ENCODE measurements at places on chromosomes 1 and 21. TPM values are rescaled to one million over a fixed set of nuclear protein-coding genes. Genes with fewer than 3 reads are reported as not detected.

Gene OR2T11
- total RNA-seq: not detected

DNA sequence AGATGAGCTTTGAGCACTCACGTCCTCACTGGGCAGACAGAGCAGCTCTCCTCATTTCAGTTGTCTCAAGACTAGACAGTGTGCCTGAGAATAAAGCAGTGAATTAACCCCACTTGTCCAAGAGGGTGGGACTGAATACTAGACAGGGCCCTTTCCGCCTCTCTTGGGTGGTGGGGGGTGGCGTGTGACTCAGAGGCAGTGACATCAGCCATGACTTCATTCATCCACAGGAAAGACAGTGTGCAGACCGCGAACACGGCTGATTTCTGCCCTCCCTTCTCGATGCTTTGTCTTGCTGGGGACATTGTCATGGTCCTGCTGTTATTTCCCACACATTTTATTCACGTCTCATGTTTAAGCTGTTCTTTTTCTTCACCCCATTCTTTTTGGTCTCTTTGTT is 64.9 kb downstream of the FGGY start:
- no peak overlapping the region for H3K4me3 ChIP-seq
- DNase-seq: no peak
- H3K36me3 ChIP-seq: no peaks in the 10 kb centered on the region
- H3K27ac ChIP-seq: no peak overlapping the region

GRCh38 chr1:162139211-162139610 is 69.7 kb downstream of the NOS1AP start:
- H3K27ac ChIP-seq: no peak overlapping the region
- peaks cover 54% of the 10 kb centered on the region for H3K4me1 ChIP-seq
- DNase-seq: no peak
- H3K27me3 ChIP-seq: no peaks in the 10 kb centered on the region
- H3K4me3 ChIP-seq: no peak overlapping the region
- no peaks in the 10 kb centered on the region for H3K36me3 ChIP-seq

DNA sequence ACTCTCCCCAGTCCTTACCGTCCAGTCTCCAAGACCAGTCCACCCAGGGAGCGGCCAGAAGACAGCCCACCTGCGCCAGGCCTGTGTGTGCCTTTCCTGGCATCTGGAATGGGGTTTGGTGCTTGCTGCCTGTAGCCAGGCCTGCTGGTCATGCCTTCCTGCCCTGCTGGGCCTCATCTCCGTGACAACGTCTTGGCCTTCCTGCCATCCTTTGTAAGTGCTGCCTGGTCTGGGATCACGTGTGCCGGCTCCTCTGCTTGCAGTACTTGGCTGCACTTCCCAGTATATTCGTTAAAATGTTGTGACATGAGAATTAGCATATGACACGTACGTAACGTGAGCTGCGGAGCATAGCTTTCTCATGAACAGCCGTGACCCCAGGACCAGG is 145.3 kb upstream of the COL6A1 start:
- no peak overlapping the region for H3K27ac ChIP-seq
- peaks cover 2% of the 10 kb centered on the region for H3K27me3 ChIP-seq
- H3K4me3 ChIP-seq: no peak overlapping the region
- no peak for DNase-seq

DNA sequence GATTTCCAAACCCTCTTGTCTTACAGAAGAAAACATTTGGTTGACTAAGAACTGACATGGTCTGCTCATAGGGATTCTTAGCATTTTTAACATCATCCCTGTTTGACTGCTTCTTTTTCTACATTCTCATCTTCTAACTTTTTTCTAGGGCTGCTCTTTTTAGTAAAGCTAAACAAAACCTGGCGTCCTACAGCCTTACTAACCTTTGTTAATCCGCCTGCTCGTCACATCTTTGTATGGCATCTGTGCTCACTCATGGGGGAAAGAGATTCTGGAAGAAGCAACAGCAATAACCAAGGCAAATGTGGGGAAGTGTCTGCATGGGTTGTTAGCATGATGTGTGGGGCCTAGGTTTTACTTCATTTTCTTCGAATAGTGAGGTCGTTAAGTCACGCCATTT is 92.0 kb downstream of the KIF1B start:
- peaks cover 13% of the 10 kb centered on the region for H3K4me1 ChIP-seq
- no peak for DNase-seq
- H3K27me3 ChIP-seq: no peaks in the 10 kb centered on the region
- H3K4me3 ChIP-seq: no peak overlapping the region

- DNase-seq: no peak
- H3K36me3 ChIP-seq: no peaks in the 10 kb centered on the region
- H3K27me3 ChIP-seq: no peaks in the 10 kb centered on the region
- H3K4me1 ChIP-seq: no peaks in the 10 kb centered on the region
- H3K4me3 ChIP-seq: no peak overlapping the region
Observed at GRCh38 chr1:199937661-199938060, 89.8 kb upstream of the NR5A2 start.

GRCh38 chr1:41751804-41752513 is 166.8 kb downstream of the HIVEP3 start:
- no peak for DNase-seq
- no peak overlapping the region for H3K27ac ChIP-seq
- H3K4me1 ChIP-seq: peaks cover 11% of the 10 kb centered on the region
- no peak overlapping the region for H3K4me3 ChIP-seq
- H3K36me3 ChIP-seq: no peaks in the 10 kb centered on the region

DNA sequence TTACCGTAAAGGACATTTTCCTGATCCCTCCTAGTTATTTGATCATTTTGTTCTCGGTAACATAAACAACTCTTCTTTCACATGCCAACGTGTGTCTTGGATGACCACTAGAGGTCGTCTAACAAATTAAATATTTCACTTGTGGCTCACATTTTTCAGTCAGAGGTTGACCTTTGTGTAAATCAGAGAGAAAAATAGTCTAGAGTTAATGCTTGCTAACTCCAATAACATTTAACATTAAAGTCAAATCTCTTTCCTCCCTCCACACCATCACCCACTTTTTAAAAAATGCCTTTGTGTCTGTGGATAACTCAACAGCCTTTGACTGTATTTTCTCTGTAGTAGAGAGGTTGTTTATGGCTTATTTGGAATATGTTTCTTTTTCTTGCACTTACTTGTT is 220.5 kb upstream of the B3GALT2 start:
- H3K4me1 ChIP-seq: no peaks in the 10 kb centered on the region
- H3K36me3 ChIP-seq: no peaks in the 10 kb centered on the region
- DNase-seq: no peak
- no peak overlapping the region for H3K27ac ChIP-seq
- H3K27me3 ChIP-seq: no peaks in the 10 kb centered on the region
- H3K4me3 ChIP-seq: no peak overlapping the region

DNA sequence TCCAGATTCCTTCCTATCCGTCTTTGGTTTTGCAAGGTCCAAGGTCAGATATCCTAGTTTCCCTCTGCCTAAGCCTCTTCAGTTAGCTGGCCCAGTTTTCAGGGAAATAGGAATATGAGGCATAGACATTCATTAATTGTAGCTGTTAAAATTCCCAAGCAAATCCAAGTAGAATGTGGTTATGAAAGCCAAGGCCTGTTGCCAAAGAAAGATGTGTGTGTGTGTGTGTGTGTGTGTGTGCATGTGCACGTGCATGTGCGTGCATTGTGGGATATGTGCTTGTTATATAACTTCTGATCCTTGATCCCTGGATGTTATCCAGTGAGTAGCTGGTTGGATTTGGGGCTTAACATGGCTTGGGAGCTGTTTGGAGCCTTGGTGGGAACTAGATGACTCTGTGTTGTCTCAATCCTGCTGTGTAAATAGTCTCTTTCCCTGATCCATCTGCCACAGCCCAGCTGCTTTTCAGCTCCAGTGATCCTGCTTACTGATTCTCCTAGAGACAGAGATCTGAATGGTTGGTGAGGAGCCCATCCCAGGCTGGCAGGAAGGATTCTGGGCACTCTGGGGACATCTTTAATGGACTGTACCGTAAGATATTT is 70.6 kb upstream of the GCLM start:
- DNase-seq: no peak
- H3K4me3 ChIP-seq: no peak overlapping the region
- 0 out of 2 replicates have a peak, but pooled peaks cover 2% of the 10 kb centered on the region for H3K36me3 ChIP-seq
- H3K4me1 ChIP-seq: peaks cover 17% of the 10 kb centered on the region

GRCh38 chr1:23618586-23619083 is 59.3 kb upstream of the ID3 start:
- peak overlapping the region; percentile 49 for H3K4me3 ChIP-seq
- peaks cover 32% of the 10 kb centered on the region for H3K4me1 ChIP-seq
- no peak for DNase-seq
- peaks cover 28% of the 10 kb centered on the region for H3K27me3 ChIP-seq
- no peak overlapping the region for H3K27ac ChIP-seq
- no peaks in the 10 kb centered on the region for H3K36me3 ChIP-seq

GRCh38 chr1:51915951-51916350 is 37.4 kb upstream of the NRDC start:
- H3K27me3 ChIP-seq: no peaks in the 10 kb centered on the region
- DNase-seq: no peak
- H3K27ac ChIP-seq: no peak overlapping the region
- no peak overlapping the region for H3K4me3 ChIP-seq

- H3K4me3 ChIP-seq: peak overlapping the region; percentile 95
- H3K36me3 ChIP-seq: no peaks in the 10 kb centered on the region
- H3K4me1 ChIP-seq: peaks cover 28% of the 10 kb centered on the region
- DNase-seq: no peak
Observed at GRCh38 chr1:165598676-165599059, 32.4 kb upstream of the MGST3 start.

Gene CHI3L1
- 0.27 TPM for total RNA-seq

GRCh38 chr1:119290297-119290696 is 78.3 kb upstream of the HAO2 start:
- H3K27ac ChIP-seq: no peak overlapping the region
- H3K27me3 ChIP-seq: no peaks in the 10 kb centered on the region

DNA sequence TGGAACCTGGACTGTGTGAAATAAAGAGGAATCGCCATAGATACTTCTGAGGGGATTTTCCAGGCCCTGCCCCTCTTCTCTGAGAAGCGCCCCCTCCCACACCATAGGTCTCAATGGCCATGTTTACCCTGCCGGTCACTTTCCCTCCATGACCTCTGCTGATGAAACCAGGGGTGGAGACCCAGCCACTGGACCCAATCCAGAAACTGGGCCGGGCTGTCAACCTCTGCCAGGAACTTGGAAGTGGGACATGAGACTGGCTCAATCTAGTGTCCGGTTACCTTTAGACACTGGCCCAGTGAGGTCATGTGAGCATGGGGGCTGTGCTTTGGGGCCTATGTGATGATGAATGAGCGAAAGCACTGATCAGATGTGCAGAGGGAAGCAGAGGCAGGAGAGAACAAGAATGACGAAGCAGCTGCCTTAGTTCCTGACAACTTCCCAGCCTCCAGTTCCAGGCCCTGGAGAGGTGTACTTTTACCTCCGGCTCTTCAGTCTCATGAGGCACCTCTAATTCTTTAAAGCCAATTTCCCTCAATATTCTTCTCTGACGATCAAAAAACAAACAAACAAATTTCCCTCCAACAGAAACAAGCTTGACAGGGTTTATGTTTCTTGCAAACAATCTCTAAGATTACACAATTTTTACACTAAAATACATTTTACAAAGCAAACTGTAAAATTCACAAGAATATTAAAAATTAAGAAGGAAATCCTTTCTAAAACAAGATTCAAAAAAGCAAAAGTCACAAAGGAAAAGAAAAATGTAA is 4.9 kb downstream of the ASAP3 start:
- no peak for DNase-seq
- no peak overlapping the region for H3K27ac ChIP-seq
- peaks cover 46% of the 10 kb centered on the region for H3K4me1 ChIP-seq
- H3K4me3 ChIP-seq: no peak overlapping the region

Gene NPPB
- total RNA-seq: not detected

DNA sequence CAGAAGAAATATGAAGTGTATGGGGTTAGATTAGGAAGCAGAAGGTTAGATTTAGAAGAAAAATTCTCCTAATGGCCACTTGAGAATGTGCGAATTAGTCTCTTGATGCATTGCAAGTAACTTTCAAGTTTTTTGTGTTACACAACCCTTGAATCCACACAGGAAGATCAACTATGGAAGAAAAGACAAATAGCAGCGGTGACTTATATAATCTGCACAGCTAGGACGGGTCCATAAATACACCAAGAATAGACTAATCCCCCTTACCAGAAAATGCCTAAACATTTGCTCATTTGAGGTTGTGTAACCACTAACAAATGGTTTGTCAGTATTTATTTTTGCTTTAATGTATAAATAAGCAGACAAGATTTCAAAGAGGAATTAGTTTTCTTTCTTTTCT is 182.6 kb downstream of the TGFB2 start:
- H3K36me3 ChIP-seq: no peaks in the 10 kb centered on the region
- no peak for DNase-seq
- 0 out of 2 replicates have a peak, but pooled peaks cover 6% of the 10 kb centered on the region for H3K4me1 ChIP-seq
- H3K27ac ChIP-seq: no peak overlapping the region

- peaks cover 15% of the 10 kb centered on the region for H3K4me1 ChIP-seq
- no peaks in the 10 kb centered on the region for H3K36me3 ChIP-seq
- DNase-seq: no peak
- no peaks in the 10 kb centered on the region for H3K27me3 ChIP-seq
Observed at GRCh38 chr1:68908316-68908715, 411.4 kb upstream of the DEPDC1 start.

GRCh38 chr1:37469386-37469785 is 5.0 kb upstream of the ZC3H12A start:
- H3K27ac ChIP-seq: no peak overlapping the region
- H3K27me3 ChIP-seq: peaks cover 23% of the 10 kb centered on the region

Gene HCRTR1
- 0.13 TPM for total RNA-seq

Gene HIVEP3
- 0.57 TPM for total RNA-seq

Gene TTC39A
- total RNA-seq: 8.4 TPM

Gene TLR5
- 0.73 TPM for total RNA-seq

GRCh38 chr1:234655328-234656069 is 45.5 kb upstream of the IRF2BP2 start:
- H3K27me3 ChIP-seq: no peaks in the 10 kb centered on the region
- no peaks in the 10 kb centered on the region for H3K36me3 ChIP-seq
- H3K4me3 ChIP-seq: no peak overlapping the region
- H3K4me1 ChIP-seq: peaks cover 35% of the 10 kb centered on the region
- no peak for DNase-seq

Gene WDR64
- not detected for total RNA-seq

DNA sequence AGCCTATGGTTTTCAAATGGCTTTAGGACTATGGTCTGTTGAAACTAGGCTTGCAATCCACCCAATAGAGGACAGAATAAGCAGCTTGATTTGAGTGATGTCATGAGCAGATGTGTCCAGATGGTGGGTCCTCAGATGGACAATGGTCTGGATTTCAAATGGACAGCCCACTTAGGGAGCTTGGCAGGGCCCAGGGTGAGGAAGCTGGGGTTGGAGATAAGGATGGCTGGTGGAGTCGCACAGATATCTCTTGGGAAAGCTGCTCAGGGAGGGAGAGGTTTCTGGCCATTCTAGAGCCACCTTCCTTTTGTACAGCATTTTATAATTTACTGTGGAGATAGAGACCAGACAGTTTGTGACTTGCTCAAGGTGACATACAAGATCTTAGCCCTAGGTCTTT is 55.0 kb downstream of the NFASC start:
- peaks cover 2% of the 10 kb centered on the region for H3K27me3 ChIP-seq
- H3K4me3 ChIP-seq: no peak overlapping the region
- peaks cover 71% of the 10 kb centered on the region for H3K4me1 ChIP-seq
